ENCODE measurements at places on chromosomes 2 and 18. TPM values are rescaled to one million over a fixed set of nuclear protein-coding genes. Genes with fewer than 3 reads are reported as not detected.
A peak's percentile ranks its signal among the peaks of the same experiment; 100 is the strongest.

The GAREM2 gene
- 1.8 TPM for total RNA-seq

DNA sequence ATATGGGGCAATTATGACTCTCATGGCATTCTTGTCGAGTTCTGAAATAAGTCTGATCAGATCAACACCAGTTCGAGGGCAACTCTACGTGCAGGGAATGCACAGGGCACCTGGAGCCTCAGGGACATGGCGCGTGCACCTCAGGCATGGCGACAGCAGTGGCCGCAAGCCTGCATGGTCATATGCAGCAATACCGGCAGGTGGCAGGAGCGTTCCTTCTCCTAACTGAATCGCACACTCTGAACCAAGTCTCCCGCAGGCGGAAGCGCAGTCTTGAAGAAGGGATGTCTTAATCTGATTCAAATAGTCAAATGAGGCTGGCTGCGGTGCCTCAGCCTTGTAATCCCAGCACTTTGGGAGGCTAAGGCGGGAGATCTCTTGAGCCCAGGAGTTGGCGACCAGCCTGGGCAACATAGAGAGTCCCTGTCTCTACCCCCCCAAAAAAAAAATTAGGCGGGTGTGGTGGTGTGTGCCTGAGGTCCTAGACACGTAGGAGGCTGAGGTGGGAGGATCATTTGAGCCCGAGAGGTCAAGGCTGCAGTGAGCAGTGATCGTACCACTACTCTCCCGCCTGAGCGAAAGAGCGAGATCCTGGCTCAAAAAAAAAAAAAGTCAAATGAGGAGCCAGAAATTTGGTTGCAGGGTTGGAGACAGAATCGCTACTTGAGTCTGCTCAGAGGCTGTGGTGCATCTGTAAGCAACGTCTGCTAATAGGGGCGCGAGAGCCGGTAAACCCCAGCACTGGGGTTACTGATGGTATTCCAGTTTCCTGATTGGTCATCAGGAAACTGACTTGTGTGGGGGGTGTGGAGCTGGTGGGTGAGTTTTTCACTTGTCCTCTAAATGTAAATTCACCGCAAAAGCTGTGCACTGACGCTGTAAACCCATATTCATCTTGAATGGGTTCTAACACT, 28.8 kb downstream of the FHL2 start:
- no peaks in the 10 kb centered on the region for H3K27me3 ChIP-seq
- no peaks in the 10 kb centered on the region for H3K36me3 ChIP-seq
- DNase-seq = peak; percentile 83
- H3K27ac ChIP-seq = no peak overlapping the region

GRCh38 chr18:39705362-39705761, 2139.8 kb upstream of the CELF4 start:
- H3K4me1 ChIP-seq = no peaks in the 10 kb centered on the region
- DNase-seq = no peak
- no peaks in the 10 kb centered on the region for H3K27me3 ChIP-seq
- H3K4me3 ChIP-seq = no peak overlapping the region
- H3K27ac ChIP-seq = no peak overlapping the region

DNA sequence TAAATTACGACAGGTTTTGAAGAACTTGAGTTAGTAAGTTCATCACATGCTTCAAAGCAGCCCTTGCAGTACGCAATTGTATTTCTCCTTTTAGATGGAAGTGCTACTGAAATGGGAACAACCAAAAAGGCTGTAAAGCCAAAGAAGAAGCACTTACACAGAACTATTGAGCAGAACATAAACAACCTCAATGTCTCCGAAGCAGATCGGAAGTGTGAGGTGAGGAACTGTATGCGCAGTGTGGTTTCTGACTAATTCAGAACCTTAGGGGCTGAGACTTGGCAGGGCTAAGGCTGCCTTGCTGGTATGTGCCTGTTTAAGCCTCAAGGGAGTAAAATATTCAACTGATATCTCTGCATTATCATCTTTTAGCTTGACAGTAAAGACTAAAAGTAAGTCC, 8.4 kb downstream of the NCAPH start:
- DNase-seq = peak; percentile 70
- H3K4me1 ChIP-seq = peaks cover 26% of the 10 kb centered on the region
- peak overlapping the region; percentile 25 for H3K4me3 ChIP-seq
- H3K27ac ChIP-seq = peak overlapping the region; percentile 55
- H3K36me3 ChIP-seq = no peaks in the 10 kb centered on the region
- H3K27me3 ChIP-seq = no peaks in the 10 kb centered on the region

DNA sequence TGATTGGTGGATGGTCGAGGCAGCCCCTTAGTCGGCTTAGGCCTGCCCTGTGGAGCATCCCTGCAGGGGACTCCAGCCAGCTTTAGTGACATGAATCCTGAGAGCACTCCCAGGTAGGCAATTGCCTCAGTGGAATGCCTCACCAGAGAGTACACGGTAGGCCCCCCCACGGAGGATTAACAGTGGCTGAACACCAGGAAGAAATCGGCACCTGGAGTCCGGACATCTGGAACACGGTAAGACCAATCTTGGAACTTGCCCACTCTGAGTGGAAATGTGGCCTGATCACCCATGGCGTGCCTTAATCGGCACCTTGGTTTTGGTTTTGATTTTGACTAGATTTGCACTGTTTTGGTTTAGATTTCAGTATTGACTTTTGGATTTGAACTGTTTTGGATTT, 326.2 kb upstream of the NCKAP5 start:
- H3K27me3 ChIP-seq = no peaks in the 10 kb centered on the region
- H3K36me3 ChIP-seq = no peaks in the 10 kb centered on the region
- no peak for DNase-seq
- H3K4me1 ChIP-seq = peaks cover 9% of the 10 kb centered on the region
- H3K27ac ChIP-seq = no peak overlapping the region

DNA sequence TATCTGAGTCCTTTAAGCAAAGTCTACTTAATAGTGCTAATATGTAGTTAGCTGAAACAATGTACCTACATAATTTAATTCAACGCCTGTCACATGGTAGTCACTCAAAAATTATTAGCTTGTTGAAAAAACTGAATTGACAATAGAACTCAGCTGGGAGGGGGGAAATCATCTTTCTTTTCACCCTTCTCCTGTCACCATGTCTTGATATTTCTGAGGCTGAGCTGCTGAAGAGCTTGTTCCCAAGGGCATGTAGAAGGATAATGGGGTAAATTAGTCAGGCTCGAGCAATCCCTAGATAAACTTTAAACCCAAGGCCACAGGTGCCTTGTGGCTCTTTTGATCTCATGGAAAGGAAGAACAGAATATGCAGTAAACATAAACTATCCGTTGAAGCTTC, 339.6 kb upstream of the LRATD1 start:
- no peaks in the 10 kb centered on the region for H3K27me3 ChIP-seq
- no peak overlapping the region for H3K4me3 ChIP-seq
- H3K27ac ChIP-seq = no peak overlapping the region
- H3K4me1 ChIP-seq = no peaks in the 10 kb centered on the region
- no peak for DNase-seq

- no peak for DNase-seq
- peaks cover 7% of the 10 kb centered on the region for H3K4me1 ChIP-seq
- no peaks in the 10 kb centered on the region for H3K27me3 ChIP-seq
- H3K4me3 ChIP-seq = no peak overlapping the region
- peaks cover 14% of the 10 kb centered on the region for H3K36me3 ChIP-seq
- H3K27ac ChIP-seq = no peak overlapping the region
Observed at GRCh38 chr2:159722580-159722979, 10.3 kb downstream of the MARCHF7 start.

GRCh38 chr2:190763100-190763499, 114.2 kb downstream of the NAB1 start:
- H3K4me3 ChIP-seq = no peak overlapping the region
- no peaks in the 10 kb centered on the region for H3K4me1 ChIP-seq
- no peak for DNase-seq
- H3K36me3 ChIP-seq = no peaks in the 10 kb centered on the region

The SLC23A3 gene
- 16.6 TPM for total RNA-seq

DNA sequence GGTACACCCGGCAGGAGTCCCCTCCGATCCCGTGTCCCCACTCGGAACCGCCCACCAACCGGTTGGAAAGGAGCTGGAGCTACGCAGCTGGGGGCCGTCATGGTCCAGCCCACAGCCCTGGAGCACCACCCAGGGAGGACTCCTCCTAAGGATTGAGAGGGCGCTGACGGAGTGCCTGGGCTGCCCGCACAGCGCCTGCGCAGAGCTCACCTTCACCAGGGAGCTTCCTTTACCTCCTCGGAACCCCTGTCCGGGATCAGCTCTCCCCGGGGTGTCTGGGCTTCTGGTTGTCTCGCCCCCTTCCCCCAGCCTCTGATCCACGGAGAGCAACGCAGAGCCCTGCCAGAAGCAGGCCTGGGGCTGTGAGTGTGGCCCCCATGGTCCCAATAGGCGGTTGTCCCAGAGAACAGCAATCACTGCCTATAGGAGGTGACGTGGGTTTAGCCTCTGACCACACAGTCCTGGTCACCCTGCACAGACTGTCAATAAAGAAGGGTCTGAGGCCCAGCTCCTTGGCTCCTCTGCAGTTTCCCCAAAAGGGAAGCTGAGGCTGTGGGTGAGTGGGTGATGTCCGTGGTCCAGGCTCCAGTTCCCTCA, 14.6 kb downstream of the ALPG start:
- no peak for DNase-seq
- peaks cover 17% of the 10 kb centered on the region for H3K4me1 ChIP-seq
- H3K27me3 ChIP-seq = peaks cover 6% of the 10 kb centered on the region
- no peaks in the 10 kb centered on the region for H3K36me3 ChIP-seq

DNA sequence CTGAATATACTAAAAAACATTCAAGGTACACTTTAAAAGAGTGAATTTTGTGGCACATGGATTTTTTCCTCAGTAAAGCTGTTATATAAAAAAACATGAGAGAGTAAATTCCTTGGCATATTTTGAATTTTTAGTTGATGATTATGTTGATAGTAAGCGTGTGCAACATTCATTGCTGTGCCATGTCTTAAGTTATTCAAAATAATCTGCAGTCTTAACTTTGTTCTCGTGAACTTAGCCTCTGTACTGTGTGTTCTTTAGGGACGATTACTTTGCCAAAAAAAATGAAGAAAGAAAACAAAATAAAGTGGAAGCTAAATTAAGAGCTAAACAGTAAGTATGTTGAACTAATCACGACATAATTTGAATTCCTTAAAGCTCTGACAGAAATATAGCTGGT, 9.6 kb downstream of the SSB start:
- H3K27ac ChIP-seq = no peak overlapping the region
- no peaks in the 10 kb centered on the region for H3K27me3 ChIP-seq
- H3K4me1 ChIP-seq = no peaks in the 10 kb centered on the region
- no peak for DNase-seq
- H3K36me3 ChIP-seq = peaks cover 66% of the 10 kb centered on the region
- no peak overlapping the region for H3K4me3 ChIP-seq

GRCh38 chr18:47756364-47757016, 174.0 kb downstream of the SMAD2 start:
- no peak overlapping the region for H3K4me3 ChIP-seq
- no peaks in the 10 kb centered on the region for H3K4me1 ChIP-seq
- H3K36me3 ChIP-seq = no peaks in the 10 kb centered on the region
- H3K27ac ChIP-seq = no peak overlapping the region
- peak; percentile 44 for DNase-seq
- peaks cover 18% of the 10 kb centered on the region for H3K27me3 ChIP-seq

- no peak overlapping the region for H3K27ac ChIP-seq
- H3K36me3 ChIP-seq = no peaks in the 10 kb centered on the region
- H3K27me3 ChIP-seq = no peaks in the 10 kb centered on the region
- DNase-seq = no peak
Observed at GRCh38 chr2:45844796-45845457, 193.5 kb downstream of the PRKCE start.

All from B cell (primary cell).